Fibroblast of lung (primary cell): ENCODE measurements at places on chromosomes 12 and 14. TPM values are rescaled to one million over a fixed set of nuclear protein-coding genes. Genes with fewer than 3 reads are reported as not detected.

DNA sequence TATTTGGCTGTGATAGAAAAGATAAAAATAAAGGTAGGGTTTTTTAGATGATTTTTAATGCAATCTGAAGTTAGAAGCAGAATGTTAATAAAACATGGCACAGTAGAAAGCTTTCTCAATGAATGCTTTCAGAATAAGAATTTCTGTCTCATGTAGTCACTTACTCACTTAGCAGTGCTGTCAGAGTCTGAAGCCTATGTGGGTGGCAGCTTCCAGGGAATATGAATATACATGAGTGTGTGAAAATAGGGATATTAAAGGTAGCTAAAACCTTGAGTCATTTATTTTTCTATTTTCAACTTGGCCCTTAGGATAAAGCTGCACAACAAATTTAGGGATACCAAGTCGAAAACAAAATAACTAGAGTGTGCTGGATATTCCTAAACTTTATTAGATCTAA is 427.9 kb downstream of the AEBP2 start:
- H3K4me3 ChIP-seq = no peak overlapping the region
- H3K36me3 ChIP-seq = no peaks in the 10 kb centered on the region
- H3K27ac ChIP-seq = no peak overlapping the region

DNA sequence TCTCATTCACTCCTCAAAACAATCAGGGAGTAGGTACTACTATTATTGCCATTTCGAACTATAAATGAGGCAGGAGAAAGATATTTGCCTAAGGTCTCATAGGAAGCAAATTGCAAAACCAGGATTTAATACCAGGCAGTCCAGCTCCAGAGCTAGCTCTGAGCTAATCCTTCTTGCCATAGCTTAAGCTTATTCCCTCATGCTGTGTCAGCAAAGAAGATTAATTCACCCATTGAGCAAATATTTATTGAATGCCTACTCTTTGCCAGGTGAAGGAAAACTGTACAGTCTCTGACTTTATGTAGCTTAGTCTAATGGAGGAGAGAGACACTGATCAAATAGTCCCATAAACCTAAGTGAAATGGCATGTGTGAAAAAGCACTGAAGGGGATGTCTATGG is 19.5 kb downstream of the KCNA5 start:
- no peaks in the 10 kb centered on the region for H3K4me1 ChIP-seq
- no peak overlapping the region for H3K27ac ChIP-seq
- H3K4me3 ChIP-seq = no peak overlapping the region

- H3K4me3 ChIP-seq = no peak overlapping the region
- peak; percentile 18 for DNase-seq
- no peaks in the 10 kb centered on the region for H3K27me3 ChIP-seq
- peaks cover 1% of the 10 kb centered on the region for H3K36me3 ChIP-seq
Observed at GRCh38 chr12:124814741-124815613, 48.7 kb downstream of the SCARB1 start.

DNA sequence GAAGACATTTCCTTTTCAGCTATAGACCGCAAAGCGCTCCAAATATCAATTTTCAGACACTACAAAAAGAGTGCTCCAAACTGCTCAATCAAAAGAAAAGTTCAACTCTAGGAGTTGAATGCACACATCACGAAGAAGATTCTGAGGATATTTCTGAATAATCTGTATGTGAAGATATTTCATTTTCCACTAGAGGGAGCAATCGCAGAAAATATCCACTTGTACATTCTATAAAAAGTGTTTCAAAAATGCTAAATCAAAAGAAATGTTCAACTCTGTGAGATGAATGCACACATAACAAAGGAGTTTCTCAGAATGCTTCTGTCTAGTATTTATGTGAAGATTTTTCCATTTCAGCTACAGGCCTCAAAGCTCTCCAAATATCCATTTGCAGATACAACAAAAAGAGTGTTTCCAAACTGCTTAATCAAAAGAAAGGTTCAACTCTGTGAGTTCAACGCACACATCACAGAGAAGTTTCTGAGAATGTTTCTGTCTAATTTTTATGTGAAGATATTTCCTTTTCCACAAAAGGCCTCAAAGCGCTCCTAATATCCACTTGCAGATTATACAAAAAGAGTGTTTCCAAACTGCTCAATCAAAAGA is 643.8 kb upstream of the ALG10B start:
- H3K4me1 ChIP-seq = no peaks in the 10 kb centered on the region
- H3K4me3 ChIP-seq = no peak overlapping the region
- H3K27me3 ChIP-seq = no peaks in the 10 kb centered on the region

GRCh38 chr12:45353944-45354343 is 138.0 kb downstream of the ANO6 start:
- H3K27me3 ChIP-seq = no peaks in the 10 kb centered on the region
- H3K36me3 ChIP-seq = no peaks in the 10 kb centered on the region
- H3K4me3 ChIP-seq = no peak overlapping the region
- no peak for DNase-seq

The GOLGA3 gene
- total RNA-seq = 109 and 133 TPM in 2 replicates

- H3K36me3 ChIP-seq = no peaks in the 10 kb centered on the region
- peak overlapping the region; percentile 12 for H3K4me3 ChIP-seq
- DNase-seq = peak; percentile 74
Observed at GRCh38 chr12:12432364-12432763, 75.5 kb downstream of the BORCS5 start.

- H3K36me3 ChIP-seq = no peaks in the 10 kb centered on the region
- H3K27me3 ChIP-seq = no peaks in the 10 kb centered on the region
- H3K4me3 ChIP-seq = no peak overlapping the region
Observed at GRCh38 chr12:72872996-72873395, 600.8 kb downstream of the TRHDE start.
